MCF 10A (cell line): ENCODE measurements at places on chromosomes 11 and 22. TPM values are rescaled to one million over a fixed set of nuclear protein-coding genes. Genes with fewer than 3 reads are reported as not detected.

GRCh38 chr11:124897674-124898262, at the start of gene ROBO4:
ROBO4 (minus strand) TSS chr11:124897865; CDS start chr11:124897795, 70 bp downstream.
- H3K27me3 ChIP-seq = no peaks in the 10 kb centered on the region
- H3K27ac ChIP-seq = peak within 1 kb of the TSS; percentile 92
- H3K36me3 ChIP-seq = peaks cover 5% of the 10 kb centered on the region
- DNase-seq = peak; percentile 18
- H3K4me3 ChIP-seq = peak within 1 kb of the TSS; percentile 22

DNA sequence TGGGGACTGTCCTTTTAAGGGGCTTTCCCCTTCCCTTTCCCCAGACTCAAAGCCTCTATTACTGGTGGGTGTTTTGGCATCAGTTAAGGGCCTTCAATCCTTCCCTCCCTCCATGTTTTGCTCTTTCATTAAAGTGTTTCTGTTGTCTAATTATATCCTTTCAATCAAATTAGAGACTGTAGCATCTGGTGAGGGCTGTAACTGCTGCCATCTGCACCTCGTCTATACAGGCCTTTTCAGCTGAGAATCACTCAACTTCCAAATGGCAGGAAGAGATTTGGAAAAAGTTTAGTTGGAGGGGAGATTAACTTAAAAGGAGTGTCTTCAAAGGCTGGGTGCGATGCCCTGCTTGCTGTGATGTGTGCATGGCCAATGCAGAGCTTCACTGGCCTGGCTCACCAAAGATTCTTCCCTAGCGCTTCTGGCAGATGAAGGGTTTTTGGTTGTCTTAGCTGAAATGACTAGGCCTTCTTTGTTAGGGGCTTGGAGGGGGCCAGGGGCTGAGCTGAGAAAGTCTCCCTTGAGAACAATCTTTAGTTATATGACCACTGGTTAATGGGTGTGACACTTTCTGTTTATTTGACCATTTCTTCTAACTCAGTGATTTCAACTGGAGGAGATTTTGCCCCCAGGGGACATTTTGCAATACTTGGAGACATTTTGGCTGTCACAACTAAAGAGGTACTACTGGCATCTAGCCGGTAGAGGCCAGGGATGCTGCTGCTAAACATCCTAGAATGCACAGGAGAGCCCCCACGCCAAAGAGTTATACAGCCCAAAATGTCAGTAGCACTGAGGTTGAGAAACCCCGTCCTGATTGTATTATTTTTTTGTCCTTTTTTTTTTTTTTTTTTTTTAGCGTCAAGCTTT, 7.5 kb downstream of the KREMEN1 start:
- H3K4me1 ChIP-seq = peaks cover 6% of the 10 kb centered on the region
- no peaks in the 10 kb centered on the region for H3K27me3 ChIP-seq
- DNase-seq = peak; percentile 84
- H3K36me3 ChIP-seq = no peaks in the 10 kb centered on the region

- no peak overlapping the region for H3K4me3 ChIP-seq
- H3K4me1 ChIP-seq = no peaks in the 10 kb centered on the region
- H3K27ac ChIP-seq = no peak overlapping the region
- DNase-seq = peak; percentile 2
Measured at GRCh38 chr11:132024587-132025295, 654.3 kb downstream of the NTM start.

DNA sequence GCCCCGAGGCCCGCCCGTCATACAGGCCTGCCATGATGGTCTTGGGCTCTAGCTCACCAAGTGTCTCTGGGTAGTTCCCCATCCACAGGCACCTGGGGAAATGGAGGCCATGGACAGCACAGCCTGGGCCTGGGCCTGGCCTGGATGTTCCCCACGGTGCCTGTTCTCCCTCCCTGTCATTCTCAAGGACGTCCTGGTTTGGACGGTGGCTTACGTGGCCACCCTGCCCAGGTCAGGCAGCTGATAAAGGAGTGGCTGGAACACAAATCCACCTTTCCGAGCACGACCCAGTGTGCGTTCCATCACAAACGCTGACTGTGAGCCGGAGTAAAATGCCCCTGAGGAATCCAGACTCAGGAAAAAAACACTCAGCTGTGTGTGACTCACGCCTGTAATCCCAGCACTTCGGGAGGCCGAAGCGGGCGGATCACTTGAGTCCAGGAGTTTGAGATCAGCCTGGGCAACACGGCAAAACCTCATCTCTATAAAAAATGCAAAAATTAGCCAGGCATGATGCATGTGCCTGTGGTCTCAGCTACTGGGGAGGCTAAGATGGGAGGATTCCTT, 41.2 kb upstream of the TESMIN start:
- DNase-seq = peak; percentile 2
- H3K27me3 ChIP-seq = no peaks in the 10 kb centered on the region

DNA sequence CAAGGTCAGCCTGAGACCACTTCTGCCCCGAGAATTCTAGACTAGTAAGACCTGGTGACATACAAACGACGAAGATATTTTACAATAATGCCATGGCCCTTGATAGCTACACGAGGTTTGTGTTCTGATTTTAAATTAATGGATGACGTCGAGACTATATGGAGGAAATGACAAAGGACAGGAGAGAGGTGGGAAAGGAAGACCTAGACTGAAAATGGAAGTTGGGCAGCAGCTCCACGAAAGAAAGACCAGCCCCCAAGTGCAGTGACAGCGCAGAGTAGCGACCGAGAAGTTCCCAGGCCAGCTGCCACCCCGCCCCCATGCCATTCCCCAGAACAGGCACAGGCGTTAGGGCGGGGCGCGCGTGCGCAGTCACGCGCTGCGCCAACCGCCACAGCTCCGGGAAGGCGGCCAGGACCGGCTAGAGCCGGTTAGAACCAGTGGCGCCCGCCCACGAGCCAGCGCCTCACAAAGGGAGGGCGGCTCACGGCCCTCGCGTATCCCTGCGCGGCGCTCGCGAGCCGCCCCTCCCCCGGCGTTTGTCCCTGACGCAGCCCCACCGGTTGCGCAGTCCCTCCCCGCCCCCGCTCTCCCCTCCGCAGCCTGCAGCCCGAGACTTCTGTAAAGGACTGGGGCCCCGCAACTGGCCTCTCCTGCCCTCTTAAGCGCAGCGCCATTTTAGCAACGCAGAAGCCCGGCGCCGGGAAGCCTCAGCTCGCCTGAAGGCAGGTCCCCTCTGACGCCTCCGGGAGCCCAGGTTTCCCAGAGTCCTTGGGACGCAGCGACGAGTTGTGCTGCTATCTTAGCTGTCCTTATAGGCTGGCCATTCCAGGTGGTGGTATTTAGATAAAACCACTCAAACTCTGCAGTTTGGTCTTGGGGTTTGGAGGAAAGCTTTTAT, 1.5 kb upstream of the MALAT1 start:
- no peaks in the 10 kb centered on the region for H3K27me3 ChIP-seq
- no peak overlapping the region for H3K27ac ChIP-seq
- peak; percentile 98 for DNase-seq
- no peaks in the 10 kb centered on the region for H3K36me3 ChIP-seq

- H3K27me3 ChIP-seq = no peaks in the 10 kb centered on the region
- no peak for DNase-seq
- H3K27ac ChIP-seq = no peak overlapping the region
- no peak overlapping the region for H3K4me3 ChIP-seq
- H3K36me3 ChIP-seq = no peaks in the 10 kb centered on the region
- no peaks in the 10 kb centered on the region for H3K4me1 ChIP-seq
Measured at GRCh38 chr11:131669401-131669780, 299.0 kb downstream of the NTM start.

- H3K36me3 ChIP-seq = peaks cover 23% of the 10 kb centered on the region
- H3K27me3 ChIP-seq = no peaks in the 10 kb centered on the region
- DNase-seq = peak; percentile 85
- H3K4me1 ChIP-seq = peaks cover 50% of the 10 kb centered on the region
- peak overlapping the region; percentile 64 for H3K4me3 ChIP-seq
Measured at GRCh38 chr22:46525389-46526243, 11.8 kb downstream of the CELSR1 start.

DNA sequence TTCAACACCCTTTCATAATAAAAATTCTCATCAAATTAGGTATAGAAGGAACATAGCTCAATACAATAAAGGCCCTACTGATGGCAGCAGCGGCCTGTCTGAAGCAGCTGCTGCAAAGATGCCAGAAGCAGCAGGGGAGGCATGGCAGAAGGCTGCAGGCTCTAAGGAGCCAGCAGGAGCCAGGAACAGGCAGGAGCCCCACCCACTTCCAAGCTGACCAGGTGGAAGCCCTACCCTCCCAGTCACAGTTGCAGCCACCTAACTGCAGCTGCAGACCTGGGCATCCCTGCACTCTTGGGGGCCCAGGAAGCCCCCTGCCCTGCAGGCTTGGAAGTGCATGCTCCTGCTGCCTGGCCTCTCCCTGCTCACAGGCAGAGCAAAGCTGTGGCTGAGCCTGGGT, 18.2 kb upstream of the OR6A2 start:
- no peak overlapping the region for H3K27ac ChIP-seq
- no peaks in the 10 kb centered on the region for H3K4me1 ChIP-seq
- peak; percentile 23 for DNase-seq

DNA sequence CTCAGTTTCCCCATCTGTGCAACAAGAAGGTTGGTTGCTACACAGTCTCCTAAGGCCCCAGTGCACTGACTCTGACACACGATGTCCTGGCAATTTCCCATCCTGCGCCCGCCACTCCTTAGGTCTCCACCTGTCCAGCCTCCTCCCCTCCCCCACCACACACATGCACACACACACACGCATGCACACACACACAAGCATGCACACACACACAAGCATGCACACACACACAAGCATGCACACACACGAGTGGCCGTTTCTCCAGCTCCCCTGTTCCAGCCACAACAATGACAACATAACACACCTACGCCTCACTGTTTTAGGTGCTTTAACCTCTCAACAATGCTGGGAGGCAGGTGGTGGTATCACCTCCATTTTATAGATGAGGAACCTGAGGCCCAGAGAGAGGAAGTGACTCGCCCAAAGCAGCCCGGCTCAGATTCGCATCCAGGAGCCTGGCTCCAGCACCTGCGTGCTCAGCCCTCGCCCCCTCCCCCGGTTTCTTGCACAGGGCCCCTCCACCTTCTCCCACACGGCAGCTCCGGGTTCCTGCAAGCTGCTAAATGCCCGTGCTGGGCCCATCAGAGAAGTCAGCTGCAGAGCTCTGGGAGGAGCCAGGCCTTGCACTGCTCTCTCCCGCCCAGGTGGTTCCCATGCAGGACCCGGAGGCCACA, 13.0 kb downstream of the CYTH4 start:
- H3K27ac ChIP-seq = no peak overlapping the region
- no peak for DNase-seq
- H3K36me3 ChIP-seq = no peaks in the 10 kb centered on the region
- no peaks in the 10 kb centered on the region for H3K27me3 ChIP-seq
- H3K4me3 ChIP-seq = no peak overlapping the region

DNA sequence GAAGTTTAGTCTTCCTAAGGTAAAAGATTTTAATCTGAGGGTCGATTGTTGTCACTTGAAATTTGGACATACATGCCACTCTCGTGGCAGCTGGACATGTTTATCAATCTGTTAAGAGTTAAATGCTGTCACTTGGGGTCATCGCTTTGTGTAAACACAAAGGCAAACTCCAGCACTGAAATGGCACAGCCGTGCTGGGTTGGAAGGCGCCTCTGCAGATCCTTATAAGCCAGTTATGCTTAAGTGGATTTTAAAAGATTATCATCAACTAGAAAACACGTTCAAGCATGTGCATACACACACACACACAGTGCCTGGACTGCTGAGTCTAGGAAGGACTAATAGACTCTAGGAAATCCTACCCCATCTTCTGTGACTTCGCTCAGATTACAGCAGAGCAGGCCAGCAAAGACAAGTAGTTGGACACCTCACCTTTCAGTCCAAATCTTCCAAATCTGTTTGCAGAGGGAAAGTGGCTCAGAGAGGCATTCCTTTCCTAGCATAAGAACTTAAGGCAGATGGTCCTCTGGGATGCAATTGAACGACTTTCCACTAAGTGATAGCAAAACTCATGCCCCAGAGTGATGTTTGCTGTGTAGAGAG, 83.7 kb downstream of the CACNG2 start:
- DNase-seq = no peak
- H3K36me3 ChIP-seq = no peaks in the 10 kb centered on the region
- H3K27me3 ChIP-seq = peaks cover 49% of the 10 kb centered on the region
- H3K4me3 ChIP-seq = no peak overlapping the region
- no peak overlapping the region for H3K27ac ChIP-seq
- H3K4me1 ChIP-seq = no peaks in the 10 kb centered on the region

DNA sequence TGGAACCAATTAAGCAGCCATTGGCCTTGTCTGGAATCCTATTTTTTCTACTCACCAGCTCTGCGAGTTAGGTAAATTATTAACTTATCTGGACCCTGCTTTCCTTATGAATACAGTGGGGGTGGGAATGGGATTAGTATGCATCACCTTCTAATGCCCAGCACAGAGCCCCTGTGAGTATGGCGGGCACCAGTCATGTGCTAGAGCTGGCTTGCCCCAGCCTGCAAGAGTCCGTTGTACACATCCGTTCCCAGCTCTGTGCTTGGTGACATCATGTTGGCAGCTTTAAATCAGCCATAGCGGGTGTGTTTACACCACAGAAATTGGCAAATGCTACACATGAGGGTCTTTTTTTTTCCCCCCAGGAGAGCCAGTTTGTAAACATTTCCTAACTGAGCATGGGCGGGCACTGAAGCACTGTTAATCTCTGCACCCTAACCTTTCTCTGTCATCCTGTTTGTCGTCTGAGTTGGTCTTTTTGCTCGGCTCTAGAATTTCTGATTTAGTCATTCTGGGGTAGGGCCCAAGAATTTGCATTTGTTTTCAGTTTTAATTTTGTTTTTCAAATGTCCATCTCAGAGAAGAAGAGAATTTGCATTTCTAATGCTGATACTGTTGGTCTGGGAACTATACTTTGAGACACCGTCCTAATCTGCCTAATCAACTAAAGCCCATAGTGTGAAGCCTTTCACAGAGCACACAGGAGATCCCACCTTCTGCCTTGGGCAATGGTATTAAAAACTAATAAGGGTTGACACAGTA, 130.3 kb upstream of the TBCEL start:
- no peak overlapping the region for H3K27ac ChIP-seq
- peaks cover 12% of the 10 kb centered on the region for H3K4me1 ChIP-seq
- no peak for DNase-seq
- H3K4me3 ChIP-seq = no peak overlapping the region
- no peaks in the 10 kb centered on the region for H3K36me3 ChIP-seq

- peak; percentile 29 for DNase-seq
- no peak overlapping the region for H3K4me3 ChIP-seq
- no peak overlapping the region for H3K27ac ChIP-seq
- H3K27me3 ChIP-seq = peaks cover 28% of the 10 kb centered on the region
- no peaks in the 10 kb centered on the region for H3K36me3 ChIP-seq
Measured at GRCh38 chr11:85076535-85077330, 550.4 kb downstream of the DLG2 start.

GRCh38 chr11:12282676-12283075, 94.7 kb upstream of the PARVA start:
- H3K27me3 ChIP-seq = no peaks in the 10 kb centered on the region
- no peak overlapping the region for H3K4me3 ChIP-seq
- no peak for DNase-seq
- peaks cover 6% of the 10 kb centered on the region for H3K36me3 ChIP-seq
- H3K4me1 ChIP-seq = peaks cover 40% of the 10 kb centered on the region
- no peak overlapping the region for H3K27ac ChIP-seq

- H3K36me3 ChIP-seq = no peaks in the 10 kb centered on the region
- no peak overlapping the region for H3K4me3 ChIP-seq
- H3K27me3 ChIP-seq = no peaks in the 10 kb centered on the region
- H3K4me1 ChIP-seq = peaks cover 3% of the 10 kb centered on the region
Measured at GRCh38 chr11:103546236-103546635, 437.0 kb downstream of the DYNC2H1 start.

MRPL48 gene
- total RNA-seq = 36.8 and 41.6 TPM in 2 replicates

NDUFC2 gene
- 156 and 186 TPM in 2 replicates for total RNA-seq

OR52E5 gene
- not detected in 2 replicates for total RNA-seq

OR51I1 gene
- not detected in 2 replicates for total RNA-seq

NAALADL1 gene
- not detected in 2 replicates for total RNA-seq
